Stimulated activated CD8-positive, alpha-beta memory T cell treated with anti-CD3 and anti-CD28 coated beads, Interleukin-2, amount 100 ng/mL, for 1 hour (primary cell): ENCODE measurements at places on chromosomes 16 and 17.
A peak's percentile ranks its signal among the peaks of the same experiment; 100 is the strongest.

GRCh38 chr16:4535627-4536108 lies 2.9 kb downstream of the CDIP1 start:
- DNase-seq, result no peak

- DNase-seq, result peak; percentile 6
Measured at GRCh38 chr16:19389246-19389645, 28.4 kb upstream of the TMC5 start.

- no peak for DNase-seq
Measured at GRCh38 chr16:53089434-53090285, 34.9 kb downstream of the CHD9 start.

- no peak for DNase-seq
Measured at GRCh38 chr16:13377143-13377542, 475.7 kb downstream of the SHISA9 start.

GRCh38 chr16:4426722-4427372 lies 1.2 kb downstream of the DNAJA3 start:
- DNase-seq, result no peak

DNA sequence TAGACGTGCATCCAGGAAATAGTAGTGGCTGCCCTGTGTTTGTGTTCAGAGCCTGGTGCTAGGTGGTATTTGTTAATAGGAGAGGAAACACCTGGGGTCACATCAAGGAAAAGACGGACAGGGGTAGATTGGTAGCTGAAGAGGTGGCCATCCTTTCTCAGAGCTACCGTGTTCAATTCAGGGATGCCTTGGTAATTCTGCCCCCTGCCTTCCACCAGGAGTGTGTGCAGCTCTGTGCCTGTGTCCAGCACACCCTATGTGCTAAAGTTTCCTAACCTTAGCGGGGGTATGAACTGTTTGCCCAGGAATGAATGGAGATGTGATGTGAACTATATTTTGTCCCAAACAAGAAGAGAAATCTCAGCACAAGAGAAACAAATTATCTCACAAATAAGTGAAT lies 174.1 kb upstream of the MPHOSPH6 start:
- no peak for DNase-seq

DNA sequence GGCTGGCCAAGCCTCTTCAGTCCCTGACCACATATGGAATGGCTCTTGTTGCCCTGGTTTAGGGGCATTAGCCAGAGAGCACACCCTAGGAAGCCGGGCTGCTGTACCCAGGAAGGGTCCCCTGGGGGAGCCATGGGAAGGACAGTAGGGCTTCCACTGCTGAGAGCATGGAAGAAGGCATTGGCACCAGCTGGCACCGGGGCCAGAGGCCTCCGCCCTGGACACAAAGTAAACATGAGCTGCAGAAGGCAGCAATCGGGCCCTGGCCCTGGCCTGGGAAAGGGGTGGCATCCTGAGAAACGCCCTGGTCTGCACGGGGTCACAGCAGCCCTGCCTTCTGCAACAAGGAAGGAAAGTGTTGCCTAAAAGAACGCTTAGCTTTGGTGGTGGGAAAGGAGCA lies 49.4 kb downstream of the VAC14 start:
- no peak for DNase-seq

- no peak for DNase-seq
Measured at GRCh38 chr16:31877876-31878642, 4.5 kb downstream of the ZNF267 start.

DNA sequence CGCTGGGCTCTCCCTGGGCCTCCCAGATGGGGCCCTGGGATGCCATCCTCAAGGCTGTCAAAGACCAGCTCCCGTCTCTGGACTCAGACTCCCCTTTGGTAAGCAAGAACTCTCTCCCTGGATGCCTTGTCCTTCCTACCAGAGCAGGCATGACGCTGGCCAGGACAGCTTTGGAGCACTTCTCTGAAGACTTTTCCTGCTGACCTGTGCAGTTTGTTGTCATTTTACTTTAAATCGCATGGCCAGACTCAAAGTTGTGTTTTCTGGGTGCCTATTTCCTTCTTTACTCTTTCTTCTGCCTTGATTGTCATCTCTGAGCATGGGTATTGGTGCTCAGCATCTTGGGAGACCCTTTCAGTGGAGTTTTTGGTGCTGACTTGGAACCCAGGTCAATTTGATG lies 2.2 kb downstream of the DNAAF8 start:
- no peak for DNase-seq

GRCh38 chr17:78842881-78843565 lies 2.4 kb upstream of the USP36 start:
- peak; percentile 28 for DNase-seq

DNA sequence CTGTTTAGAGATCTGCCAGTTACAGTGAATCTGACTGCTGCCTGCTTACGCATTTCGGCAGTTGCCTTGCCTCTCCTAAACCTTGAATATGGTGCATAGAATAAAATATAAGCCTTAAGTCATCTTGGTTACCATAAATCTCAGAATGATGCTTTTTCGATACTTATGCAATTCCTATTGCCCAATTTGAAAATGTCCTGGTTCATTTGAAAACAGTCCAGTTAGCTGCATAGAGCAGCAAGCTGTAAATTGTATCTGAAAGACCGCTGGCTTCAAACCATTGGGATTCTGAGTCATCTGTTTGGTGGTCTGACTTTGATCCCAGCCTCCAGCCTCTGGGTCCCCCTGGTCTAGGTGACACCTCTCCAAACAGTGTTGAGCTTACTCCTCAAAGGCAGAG lies 2.7 kb upstream of the PRKCA start:
- DNase-seq, result no peak

DNA sequence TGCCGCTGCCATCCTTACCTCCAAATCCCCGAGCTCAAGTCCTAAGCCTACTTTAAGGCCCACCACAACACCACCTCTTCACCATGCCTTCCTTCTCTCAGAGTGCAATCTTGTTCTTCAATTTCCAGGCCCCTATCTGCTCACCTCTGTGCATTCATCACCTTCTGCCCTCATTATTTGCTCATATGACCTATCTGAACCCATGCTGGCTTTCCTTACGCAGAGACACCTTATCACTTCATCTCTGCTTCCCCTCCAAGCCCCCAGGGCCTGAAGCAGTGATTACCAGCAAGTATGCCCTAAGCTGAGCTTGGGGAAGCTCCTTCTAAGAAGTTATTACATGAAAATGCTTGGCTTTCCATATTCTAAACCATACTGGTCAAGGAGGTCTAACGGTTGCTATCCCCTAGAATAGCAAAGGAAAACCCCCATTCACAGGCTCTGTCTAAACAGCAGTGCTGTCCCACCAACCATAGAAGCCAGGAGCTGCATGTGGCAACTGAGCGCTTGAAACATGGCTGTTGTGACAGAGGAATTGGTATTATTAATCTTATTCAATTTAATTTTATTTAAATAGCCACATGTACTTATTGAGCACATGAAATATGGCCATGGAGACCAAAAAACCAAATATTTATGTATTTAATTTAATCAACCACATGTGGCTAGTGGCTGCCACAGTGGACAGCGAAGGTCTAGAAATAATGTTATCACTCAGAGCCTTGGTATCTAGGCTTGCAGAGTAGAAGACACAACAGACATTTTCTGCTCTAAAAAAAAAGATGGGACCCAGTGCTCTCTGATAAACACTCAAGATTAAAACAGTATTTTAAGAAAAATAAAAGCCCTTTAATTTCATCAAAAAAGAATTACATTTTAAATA lies 13.9 kb downstream of the USP7 start:
- no peak for DNase-seq

GRCh38 chr17:18261146-18261515 lies 669 bp downstream of the MIEF2 start:
- no peak for DNase-seq
